ENCODE measurements at places on chromosomes 11 and 22.

- DNase-seq, result no peak
These were observed 57.2 kb downstream of the NAV2 start for GRCh38 chr11:19769820-19770219.

- no peak for DNase-seq
These were observed 14.0 kb upstream of the LMO1 start for GRCh38 chr11:8277691-8278090.

DNA sequence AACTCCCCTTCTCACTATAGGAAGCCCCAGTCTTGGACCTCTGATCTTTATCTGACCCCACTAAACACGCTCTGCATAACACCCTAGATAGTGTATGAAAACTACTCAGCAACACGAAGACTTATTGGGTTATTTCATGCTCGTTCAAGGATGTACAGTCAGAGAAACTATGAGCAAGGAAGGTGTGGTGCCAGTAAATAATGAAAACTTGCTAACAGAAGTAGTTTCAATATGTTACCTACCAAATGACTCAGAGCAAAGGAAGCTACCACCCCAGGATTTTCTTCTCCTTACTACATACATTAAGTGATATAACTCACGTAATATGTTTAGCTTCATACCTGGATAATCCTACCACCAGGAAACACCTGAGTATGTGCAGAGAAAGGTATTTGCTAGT, 25.9 kb upstream of the LYVE1 start:
- no peak for DNase-seq

GRCh38 chr22:27663812-27664211, 137.7 kb downstream of the MN1 start:
- no peak for DNase-seq

DNA sequence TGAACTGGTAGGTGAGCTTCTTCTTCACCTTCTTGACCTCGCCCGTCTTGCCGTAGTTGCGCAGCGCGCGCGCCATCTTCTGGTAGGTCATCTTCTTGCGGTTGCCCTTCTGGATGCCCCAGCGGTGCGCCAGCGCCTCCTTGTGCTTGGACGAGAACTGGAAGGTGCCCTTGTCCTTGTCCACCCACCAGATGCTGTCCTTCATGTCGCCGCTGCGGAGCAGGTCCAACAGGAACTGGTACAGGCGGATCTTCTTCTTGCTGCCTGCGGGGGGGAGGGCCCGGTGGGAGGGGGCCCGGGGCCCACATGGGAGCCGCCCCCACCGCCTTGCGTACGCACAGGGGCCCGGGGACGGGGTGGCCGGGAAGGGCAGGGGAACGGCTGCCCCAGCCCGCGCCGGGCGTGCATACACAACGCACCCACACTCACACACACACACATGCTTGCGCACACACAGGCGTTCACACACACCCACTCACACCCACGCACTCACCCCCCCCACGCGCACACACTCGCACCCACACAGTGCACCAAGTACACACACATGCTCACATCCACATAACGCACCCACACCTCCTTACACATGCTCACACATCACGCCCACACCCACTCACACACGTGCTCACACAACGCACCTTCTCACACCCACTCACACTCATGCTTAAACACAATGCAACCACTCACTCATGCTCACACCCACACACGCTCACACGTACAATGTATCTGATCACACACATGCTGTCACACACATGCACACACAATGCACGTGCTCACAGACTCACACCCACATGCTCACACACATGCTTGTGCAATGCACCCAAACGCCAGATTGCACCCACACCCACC, 3.0 kb upstream of the MYBPC3 start:
- no peak for DNase-seq

DNA sequence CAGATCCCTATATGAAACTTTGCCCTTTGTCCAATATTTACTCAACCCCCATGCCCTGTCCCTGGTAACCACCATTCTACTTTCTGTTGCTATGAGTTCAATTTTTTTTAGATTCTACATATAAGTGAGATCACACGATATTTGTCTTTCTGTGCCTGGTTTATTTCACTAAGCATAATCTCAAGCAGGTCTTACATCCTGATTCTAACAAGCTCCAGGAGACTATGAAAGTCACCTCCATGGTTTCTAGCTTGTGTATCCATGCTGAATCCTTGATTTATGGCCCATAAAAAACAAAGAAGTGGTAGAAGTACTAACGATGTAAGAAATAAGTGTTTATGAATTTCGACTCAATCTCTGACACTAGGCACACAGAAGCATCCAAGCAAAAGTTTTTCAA, 68.0 kb downstream of the OR5AK2 start:
- no peak for DNase-seq

- DNase-seq, result no peak
These were observed 24.1 kb downstream of the CTSC start for GRCh38 chr11:88313441-88313840.

- no peak for DNase-seq
These were observed 61.8 kb upstream of the PRSS23 start for GRCh38 chr11:86738568-86738967.

DNA sequence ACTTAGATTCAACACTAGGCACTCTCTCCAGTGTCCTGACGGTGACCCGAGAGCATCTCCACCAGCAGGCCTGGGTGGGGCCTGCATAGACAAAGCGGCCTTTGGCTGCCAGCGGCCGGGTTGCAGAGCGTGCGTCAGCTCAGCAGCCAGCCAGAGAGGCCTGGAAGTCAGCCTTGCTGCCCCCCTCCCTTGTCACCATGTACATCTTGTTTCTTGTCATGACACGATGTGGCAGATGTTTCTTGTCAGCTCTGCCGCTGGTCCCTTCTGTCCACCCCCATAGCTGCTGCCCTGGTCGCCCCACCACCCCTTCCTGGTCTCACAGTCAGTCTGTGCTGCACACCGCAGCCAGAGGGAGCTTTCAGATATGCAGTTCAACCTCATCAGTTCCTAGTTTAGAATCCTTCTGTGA, 33.1 kb upstream of the CBX7 start:
- no peak for DNase-seq

DNA sequence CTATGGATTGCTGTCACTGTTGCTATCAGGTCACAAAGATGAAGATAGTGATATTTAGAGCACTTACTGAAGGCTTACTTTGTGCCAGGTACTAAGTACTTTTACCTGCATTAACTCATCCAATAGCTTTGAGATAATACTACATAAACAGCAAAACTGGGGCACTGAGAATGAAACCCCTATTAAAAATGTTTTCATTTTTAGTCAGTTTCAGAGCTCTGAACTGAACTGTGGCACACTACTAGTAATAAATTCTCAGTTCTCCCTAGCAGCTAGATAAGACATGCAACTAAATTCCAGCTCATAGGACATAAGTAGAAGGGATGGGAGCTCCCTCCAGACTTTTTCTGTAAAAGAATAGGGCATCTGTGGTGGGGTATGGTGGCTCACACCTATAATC, 24.0 kb downstream of the ARFGAP3 start:
- no peak for DNase-seq

DNA sequence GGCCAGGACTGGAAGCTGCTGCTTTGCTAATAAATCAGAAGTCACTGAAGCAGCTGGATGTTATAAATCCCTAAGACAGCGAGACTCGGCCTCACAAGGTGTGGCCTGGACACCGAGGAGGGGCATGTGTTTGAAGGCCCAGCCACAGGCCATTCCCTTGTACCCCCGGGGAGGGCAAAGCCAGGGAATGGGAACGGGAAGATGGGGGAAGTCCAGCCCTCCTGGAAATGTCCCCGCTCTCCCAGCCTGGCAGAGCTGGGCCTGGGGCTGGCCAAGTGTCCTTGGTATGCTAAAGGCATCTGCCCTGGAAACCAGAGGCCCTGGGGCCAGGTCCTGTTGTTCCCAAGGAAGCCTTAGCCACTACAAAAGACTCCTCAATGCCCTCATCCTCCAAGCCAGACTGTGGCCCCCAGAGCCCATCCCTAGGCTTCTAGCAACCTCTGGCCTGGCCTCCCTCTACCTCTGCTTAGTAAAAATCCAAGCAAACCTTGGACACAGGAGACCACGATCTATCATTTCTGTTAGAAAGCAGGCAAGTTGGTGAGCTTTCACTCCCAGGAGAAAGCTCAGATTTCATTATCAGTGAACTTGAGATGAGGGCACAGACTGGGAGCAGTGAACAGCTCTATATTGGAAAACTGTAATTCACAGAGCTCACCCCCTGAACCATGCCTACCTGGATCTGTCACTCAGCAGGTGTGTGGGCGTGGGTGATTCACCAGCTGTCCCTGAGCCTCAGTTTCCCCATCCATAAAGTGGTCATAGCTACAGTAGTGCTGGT, 11.0 kb downstream of the CHST1 start:
- DNase-seq, result no peak

GRCh38 chr11:46920755-46921154, 2.4 kb upstream of the LRP4 start:
- no peak for DNase-seq

- no peak for DNase-seq
These were observed 30.3 kb downstream of the IGF2 start for GRCh38 chr11:2108675-2109491.

GRCh38 chr22:49738006-49738405, 89.7 kb downstream of the BRD1 start:
- no peak for DNase-seq

GRCh38 chr11:111645657-111646316, 43.5 kb downstream of the SIK2 start:
- no peak for DNase-seq

- no peak for DNase-seq
These were observed 7.4 kb downstream of the CSNK1E start for GRCh38 chr22:38309614-38310517.

GRCh38 chr22:43389227-43389836, 22.5 kb upstream of the MPPED1 start:
- DNase-seq, result no peak

DNA sequence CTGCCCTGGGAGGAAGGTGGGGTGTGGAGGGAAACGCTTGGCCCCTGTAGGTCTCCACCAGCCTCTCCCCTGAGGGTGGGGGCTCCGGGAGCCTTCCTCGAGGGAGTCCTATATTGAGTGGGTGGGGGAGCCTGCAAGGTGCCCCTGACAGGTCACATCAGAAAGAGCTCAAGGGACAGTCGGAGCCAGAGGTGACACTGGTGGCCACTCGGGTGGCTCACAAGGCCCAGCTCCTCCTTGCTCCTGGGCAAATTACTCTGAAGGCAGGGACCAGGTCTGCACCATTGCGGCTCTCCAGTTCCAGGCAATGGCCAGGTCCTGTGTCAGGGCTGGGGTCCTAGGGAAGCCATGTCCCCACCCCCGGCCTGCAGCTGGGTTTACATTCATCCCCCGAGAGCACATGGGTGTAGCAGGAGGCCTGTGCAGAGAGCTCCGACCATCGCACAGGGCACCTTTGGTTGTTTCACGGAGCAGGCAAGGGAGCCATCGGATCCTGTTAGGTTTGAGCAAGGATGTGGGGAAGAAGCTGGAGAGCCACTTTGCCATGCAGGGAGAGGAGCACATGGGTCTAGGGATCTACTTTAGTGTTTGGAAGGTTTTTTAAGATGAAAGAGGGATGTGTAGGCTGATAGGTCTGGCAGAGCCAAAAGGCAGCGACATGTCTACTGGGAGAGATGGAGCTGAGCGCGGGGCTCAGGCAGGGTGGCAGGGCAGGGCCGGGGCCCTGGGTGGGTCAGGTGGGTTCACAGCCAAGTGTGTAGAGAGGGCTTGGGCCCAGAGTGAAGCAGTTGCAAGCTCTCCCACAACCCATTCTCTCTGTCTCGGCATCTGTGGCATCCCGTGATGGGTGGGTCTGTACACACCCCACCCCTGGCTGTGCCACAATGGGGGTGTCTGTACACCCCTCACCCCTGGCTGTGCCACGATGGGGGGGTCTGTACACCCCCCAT, 14.8 kb downstream of the CCND1 start:
- DNase-seq, result no peak

DNA sequence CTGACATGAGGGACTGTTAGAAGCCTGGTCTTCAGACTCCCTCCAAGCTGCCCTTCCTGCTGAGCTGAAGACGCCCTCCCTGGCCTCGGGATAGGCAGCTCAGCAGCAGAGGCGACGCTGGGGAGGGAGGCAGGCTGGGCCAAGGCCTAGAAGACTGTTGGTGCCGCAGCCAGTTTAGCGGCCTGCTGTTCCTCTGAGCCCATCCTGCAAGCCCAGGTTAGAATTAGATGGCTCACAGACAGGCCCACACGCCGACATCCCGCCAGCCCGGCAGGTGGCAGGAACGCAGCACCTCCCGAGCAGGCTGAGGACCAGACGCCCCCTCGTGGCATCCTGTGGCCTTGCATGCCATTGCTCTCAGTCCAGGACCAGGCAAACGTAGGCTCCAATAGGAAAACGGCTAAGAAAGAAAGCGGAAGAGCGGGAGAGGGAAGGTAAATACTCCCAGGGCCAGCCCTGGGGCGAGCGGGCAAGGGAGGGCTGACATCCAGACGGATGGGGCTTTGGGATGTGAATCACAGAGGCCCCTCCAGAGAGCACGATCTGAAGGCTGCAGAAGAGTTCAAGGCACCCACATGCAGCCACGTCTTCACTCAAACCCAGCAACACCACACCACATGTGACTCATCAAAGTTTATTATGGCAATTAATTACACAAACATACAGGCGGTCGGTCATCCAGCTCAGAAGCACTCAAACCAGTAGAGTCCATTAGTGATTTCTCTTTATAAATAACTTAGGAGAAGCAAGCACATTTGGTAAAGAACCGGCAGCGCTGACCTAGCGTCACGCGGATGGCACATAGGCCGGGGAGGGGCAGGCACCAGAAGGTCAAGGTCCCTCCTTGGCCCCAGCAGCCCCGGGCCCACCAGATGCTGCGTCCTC, 27.6 kb downstream of the CD5 start:
- peak; percentile 81 for DNase-seq

- no peak for DNase-seq
These were observed 126.8 kb downstream of the LARGE1 start for GRCh38 chr22:33793475-33793874.

GRCh38 chr22:21919526-21920307, 32.9 kb downstream of the PPM1F start:
- DNase-seq, result no peak

GRCh38 chr11:93784935-93785360, 866 bp downstream of the MED17 start:
- DNase-seq, result no peak

DNA sequence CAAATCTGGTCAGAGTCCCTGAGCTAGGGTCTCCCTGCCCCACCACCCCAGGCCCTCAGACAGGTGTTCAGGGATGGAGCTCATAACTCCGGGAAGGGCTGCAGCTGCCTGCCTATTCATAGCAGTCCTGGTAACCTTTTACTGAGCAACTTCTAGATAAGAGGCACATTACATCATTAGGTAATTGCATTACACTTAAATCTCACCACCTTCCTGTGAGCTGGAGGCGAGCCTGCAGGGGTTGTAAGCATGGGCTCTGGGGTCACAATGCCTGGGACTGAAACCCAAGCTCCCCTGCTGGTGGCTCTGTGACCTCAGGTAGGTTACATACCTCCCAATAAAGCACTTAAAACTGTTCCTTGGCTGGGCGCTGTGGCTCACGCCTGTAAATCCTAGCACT, 22.5 kb downstream of the TP53I11 start:
- no peak for DNase-seq

GRCh38 chr11:130839981-130840666, 76.2 kb downstream of the SNX19 start:
- no peak for DNase-seq

- no peak for DNase-seq
These were observed 172.0 kb upstream of the B3GAT1 start for GRCh38 chr11:134584001-134584561.

Data from activated T-helper 1 cell treated with anti-CD3 and anti-CD28 coated beads, Interleukin-2, amount 50 U/mL, for 16 hours (primary cell).